ENCODE measurements at places on chromosomes 3 and 15.

GRCh38 chr3:28905798-28906197 lies 375.1 kb upstream of the RBMS3 start:
- DNase-seq, result no peak

GRCh38 chr3:113825090-113825489 lies 13.5 kb upstream of the GRAMD1C start:
- DNase-seq, result no peak

- no peak for DNase-seq
These were observed 30.4 kb downstream of the FSTL1 start for GRCh38 chr3:120420360-120420759.

GRCh38 chr15:59521443-59521842 lies 83.5 kb downstream of the FAM81A start:
- no peak for DNase-seq

GRCh38 chr3:156161172-156161571 lies 40.8 kb downstream of the KCNAB1 start:
- DNase-seq, result no peak

DNA sequence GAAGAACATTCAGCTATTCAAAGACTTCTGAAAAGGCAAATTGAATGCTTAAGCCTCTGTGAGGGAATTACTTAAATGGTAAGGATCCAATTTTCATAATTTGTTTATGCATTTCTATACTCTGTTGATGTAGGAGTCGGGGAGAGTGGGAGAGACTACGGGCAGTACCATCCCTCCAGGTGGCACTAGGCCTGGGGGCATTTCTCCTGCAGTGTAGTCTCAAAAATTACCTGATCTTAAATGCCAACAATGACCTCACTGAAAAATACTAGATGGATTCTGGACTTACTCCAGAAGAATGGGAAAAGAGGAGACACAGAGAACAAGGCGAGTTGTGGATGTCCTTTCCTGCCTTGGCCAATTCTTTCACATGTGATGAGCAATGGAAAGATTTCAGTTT lies 77.8 kb upstream of the PLXND1 start:
- DNase-seq, result no peak

GRCh38 chr15:73851689-73852088 lies 21.7 kb upstream of the TBC1D21 start:
- DNase-seq, result no peak

DNA sequence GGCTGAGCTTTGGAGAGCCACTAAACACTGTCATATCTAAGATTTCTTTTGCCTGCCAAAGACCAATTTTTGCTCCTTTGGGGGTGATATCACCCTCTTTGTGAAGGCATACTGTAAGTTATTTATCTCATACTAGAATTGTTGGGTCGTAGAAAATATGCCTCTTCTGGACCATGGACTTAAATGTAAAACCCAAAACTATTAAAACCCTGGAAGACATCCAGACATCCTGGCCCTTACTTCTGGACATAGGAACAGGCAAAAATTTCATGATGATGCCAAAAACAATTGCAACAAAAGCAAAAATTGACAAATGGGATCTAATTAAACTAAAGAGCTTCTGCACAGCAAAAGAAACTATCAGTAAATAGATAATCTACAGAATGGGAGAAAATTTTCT lies 172.2 kb downstream of the ATG7 start:
- no peak for DNase-seq

DNA sequence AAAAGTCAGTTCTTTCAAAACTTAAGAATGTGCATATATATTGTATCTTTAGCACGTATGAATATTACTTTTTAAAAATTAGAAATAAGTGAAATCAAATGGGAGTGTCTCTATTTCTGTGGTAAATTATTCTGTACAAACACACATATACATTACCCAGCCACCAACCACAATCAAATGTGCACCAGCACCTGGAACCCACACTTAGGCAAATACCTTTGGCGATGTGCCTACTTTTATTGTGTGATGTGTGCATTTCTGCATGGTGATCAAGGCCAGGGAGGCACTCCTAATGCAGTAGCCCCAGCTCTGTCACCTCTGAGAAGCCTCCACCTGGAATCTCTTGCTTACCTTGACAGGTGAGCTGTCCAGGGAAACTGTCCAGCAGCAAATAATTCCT lies 76.9 kb downstream of the PIK3R4 start:
- no peak for DNase-seq

DNA sequence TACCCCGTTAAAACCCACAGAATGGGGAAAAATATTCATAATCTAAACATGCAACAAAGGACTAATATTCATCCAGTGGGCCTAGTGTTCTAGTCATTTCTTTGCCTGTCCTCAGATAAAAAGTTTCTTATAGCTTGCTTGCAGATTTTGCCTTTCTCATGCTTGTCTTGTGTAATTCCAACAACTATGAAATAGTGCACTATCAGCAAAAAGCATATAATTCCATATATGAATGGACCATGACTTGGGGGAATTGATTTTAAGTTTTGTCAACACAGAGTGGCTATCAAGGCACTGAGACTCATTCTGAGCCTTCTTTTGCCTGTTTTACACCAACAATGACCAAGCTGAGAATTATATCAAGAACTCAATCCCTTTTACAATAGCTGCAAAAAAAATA lies 278.6 kb upstream of the GPR149 start:
- no peak for DNase-seq

- DNase-seq, result no peak
These were observed 369.4 kb downstream of the NR2F2 start for GRCh38 chr15:96699871-96700401.

Measured in T-helper 1 cell (primary cell).